Stimulated activated CD4-positive, alpha-beta T cell treated with anti-CD3 and anti-CD28 coated beads, Interleukin-4, amount 100 ng/mL, for 1 hour (primary cell): ENCODE measurements at places on chromosomes 7 and 10.
A peak's percentile ranks its signal among the peaks of the same experiment; 100 is the strongest.

DNA sequence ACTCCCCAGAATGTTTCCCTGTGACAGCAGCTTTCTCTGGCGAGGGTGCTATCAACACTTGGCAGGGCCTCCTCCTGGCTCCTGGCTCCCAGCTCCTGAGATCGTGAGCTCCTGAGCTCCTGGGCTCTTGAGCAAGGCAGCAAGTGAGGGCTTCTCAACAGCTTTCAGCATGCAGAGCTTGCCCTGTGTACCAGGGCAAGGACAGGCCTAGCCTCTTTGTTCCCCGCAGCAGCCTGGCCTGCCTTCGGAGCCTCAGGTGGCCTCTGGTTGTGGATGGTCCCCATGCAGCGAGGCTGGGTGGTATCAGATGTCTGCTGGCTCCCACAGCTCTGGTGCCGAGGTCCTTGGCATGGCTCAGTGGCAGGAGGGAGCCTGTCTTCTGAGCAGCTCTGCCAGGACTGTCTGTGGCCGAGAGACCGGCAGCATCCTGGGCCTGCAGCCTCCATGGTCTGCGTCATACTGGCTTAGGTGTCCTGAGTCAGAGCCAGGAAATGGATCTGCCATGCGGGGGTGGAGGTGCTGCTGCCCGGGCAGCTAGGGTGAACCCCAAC lies 44.2 kb downstream of the ZMIZ1 start:
- no peak for DNase-seq

GRCh38 chr10:84783386-84783785 lies 455.0 kb downstream of the CCSER2 start:
- no peak for DNase-seq

DNA sequence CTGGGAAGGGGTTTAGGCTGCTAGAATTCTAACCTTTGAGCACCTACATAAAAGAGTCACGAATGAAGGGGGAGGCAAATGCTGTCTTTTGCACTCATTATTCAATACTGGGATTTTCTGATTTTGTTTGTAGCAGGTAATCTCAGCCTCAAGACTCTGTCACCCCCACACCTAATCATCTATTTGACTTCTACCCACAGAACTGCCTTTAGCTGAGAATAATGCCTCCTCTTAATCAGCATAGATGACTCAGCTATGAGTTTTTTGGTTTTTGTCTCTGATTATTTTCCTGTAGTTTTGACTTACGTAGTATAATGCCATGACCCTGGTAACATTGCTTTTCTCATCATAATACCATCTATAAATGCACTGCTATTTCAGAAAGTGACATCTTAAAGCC lies 42.7 kb upstream of the CACNB2 start:
- no peak for DNase-seq

DNA sequence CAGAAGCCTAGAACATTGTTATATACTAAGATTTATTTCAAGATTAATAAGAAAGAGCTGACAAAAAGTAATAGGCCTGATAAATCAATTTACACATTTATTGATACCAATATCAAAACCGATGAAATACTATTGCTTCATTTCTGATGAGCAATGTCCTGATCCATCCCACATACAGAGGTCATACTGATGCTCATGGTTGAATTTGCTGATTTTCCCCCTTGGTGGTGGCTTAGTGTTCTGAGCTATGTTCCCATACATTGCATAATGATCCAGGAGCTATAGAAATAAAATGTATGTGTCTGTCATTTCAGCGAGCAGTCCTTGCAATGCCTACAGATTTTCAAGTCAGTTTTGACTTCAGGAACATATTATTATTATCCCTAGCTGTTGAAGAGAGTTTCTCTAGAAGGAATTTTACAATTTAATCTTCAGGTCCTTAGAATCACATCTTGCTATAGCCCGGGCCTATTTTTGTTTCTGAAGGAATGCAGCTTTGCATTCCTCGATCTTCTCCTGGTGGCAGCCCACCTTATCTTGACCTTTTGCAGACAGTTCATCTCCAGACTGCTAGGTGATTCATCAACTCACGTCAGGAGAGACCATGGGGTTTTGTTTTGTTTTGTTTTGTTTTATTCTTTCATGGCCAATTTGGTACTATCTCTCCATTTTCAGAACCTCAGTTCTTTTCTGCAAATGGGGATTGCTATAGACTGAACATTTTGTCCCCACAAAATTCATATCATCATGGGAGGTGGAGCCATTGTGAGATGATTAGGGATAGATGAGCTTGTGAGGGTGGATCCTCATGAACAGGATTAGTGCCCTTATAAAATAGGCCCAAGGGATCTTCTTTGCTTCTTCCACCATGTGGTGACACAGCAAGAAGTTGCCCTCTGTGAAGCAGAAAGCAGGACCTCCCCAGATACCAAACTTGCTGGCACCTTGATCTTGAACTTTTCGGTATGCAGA lies 465.6 kb upstream of the IGFBP3 start:
- DNase-seq: no peak

DNA sequence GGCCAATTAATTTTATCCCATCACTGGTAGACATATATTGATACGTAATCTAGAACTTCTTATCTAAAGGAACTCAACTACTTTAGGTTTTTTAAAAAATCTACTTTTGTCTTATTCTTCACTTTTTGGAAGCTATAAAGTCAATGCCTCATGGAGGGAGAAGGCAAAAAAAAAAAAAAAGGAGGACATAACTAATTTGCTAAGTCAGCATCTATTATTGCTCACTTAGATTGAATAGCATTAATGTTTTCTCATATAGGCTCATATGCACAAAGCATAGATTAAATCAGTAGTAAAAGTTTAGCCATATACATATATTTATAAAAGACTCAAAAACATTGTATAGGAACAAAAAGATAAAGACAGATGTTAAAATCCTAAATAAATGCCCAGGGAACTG lies 179.3 kb upstream of the DGKB start:
- DNase-seq: no peak

- DNase-seq: no peak
These were observed 26.7 kb downstream of the ELAPOR2 start for GRCh38 chr7:87032604-87033339.

DNA sequence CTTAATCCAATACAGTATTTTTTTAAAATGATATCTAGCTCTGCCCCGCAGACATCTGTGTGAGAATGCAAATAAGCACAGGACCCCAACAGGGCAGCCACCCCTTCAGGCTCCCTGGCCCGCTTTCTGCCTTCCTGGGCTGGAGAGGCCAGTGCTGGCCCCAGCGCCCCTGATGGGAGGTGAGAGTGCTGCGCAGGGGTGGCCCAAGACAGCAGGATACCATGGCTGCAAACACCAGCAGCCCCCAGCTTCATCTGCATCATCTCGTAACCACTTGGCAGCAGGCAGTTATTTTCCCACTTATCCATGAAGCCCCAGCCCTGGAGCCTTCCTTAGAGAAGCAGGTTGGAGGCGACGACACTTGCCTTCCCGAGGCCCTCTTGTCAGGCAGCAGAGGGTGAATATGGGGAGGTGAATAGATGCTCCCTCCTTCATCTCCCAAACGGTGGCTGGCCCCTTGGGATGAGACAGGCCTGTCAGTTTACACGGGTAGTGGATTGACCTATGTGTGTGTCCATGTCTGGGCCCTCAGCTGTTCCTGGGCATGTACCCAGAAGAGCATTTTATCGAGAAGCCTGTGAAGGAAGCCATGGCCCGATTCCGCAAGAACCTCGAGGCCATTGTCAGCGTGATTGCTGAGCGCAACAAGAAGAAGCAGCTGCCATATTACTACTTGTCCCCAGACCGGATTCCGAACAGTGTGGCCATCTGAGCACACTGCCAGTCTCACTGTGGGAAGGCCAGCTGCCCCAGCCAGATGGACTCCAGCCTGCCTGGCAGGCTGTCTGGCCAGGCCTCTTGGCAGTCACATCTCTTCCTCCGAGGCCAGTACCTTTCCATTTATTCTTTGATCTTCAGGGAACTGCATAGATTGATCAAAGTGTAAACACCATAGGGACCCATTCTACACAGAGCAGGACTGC lies 71.2 kb downstream of the ALOX5 start:
- no peak for DNase-seq

DNA sequence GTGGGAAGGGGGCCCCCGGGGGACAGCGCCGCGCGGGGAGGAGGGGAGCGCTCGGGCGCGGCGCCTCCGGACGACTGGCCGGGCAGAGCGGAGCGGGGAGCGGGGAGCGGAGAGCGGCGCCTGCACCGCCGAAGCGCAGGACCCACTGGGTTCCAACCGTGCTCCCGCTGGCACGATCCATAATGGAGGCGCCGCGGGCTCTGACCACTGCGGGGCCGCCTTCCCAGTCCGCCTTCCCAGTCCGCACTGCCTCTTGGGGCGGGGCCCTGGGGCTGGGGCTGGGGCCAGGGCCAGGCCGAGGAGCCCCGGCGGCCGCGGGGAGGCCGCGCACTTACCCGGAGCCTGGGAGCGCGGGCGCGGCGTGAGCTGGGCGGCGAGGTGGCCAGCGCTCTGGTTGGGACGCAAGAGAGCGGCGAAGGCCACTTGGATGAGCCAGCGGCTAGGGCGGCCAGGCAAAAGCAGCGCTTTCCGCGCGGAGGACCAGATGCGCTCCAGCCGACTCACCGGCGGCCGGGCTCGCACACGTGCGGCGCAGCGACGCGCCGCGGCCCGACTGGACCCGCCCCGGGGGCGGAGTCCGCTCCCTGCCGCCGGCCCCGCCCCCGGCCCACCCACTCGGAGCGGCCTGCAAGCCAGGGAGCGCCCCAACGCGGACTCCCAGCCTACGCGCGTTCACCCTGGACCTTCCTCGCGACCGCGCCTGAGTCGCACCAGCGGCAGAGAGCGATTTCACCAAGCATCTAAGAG lies at the start of gene PUS7:
Gene PUS7, minus strand, starts transcription at position 555 of the 747 bp plus-strand sequence. CDS start 13,759 bp downstream, outside the sequence.
- peak; percentile 82 for DNase-seq

DNA sequence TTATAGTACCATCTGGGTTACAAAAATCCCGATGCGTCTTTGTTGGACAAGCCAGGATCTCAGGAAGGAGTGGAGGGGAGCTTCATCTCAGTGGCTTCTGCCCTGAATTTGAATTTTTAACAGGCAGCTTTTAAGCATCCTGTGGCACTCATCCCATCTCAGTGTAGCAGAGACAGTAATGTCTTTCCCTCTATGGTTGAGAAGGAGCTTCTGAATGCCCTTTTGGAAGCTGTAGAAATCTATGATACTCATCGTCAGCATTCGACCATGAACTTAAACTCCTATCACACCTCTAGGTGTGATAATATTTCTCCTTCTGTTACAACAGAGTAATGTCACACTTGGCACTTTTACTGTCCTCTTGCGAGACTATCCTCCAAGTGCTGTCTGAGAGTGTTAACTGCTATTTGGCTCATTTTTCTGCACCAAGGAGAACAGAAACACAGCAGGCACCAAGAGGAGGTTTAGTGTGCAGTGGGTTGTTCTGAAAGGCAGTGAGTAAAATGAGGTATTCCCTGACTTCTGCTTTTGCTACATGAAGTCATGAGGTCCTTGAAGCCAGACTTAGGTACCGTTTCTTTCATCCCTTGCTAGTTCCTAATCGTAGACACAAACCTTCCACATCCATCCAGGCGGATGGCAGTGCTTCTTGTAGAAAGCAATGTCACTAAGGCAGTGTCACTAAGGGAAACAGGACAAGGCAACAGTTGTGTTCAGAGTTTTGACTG lies 177.4 kb downstream of the CELF2 start:
- no peak for DNase-seq

DNA sequence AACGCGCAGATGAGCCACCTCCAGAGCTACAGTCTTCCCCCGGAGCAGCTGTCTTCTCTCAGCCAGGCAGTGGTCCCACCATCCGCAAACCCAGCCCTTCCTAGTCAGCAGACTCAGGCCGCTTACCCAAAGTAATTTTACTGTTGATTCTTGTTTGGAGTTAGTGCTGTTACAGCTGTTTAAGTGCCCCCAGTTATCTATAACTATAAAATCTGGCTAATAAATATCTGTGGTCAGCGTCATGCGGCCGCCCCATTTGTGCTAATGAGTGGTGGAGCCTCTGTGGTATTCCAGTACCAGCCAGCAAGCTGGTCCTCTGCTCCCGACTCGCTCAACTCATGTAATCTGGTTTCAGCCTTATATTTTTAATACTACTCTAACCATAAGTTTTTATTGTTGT lies 43.2 kb upstream of the TMEM236 start:
- no peak for DNase-seq

- no peak for DNase-seq
These were observed 206.6 kb downstream of the LSM5 start for GRCh38 chr7:32283546-32283945.

GRCh38 chr7:141737118-141737835 lies 881 bp upstream of the SSBP1 start:
- DNase-seq: no peak

DNA sequence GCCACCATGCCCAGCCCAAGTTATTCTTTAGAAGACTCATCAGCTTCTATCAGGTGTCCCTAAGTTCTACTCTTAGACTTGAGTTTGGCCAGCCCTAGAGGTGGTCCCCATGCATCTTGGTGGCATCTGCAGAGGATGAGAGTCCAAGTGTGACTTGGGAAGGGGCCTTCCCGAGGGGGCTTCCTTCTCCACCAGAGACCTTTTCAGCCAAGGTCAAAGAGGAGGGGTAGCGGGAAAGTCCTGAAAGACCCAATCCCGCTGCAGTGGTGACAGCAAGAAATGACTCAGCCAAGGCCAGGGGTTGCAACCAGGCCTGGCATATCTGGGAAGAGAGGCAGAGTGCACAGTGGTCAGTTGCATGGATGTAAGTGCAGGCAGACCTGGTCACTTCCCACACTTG lies 61.7 kb upstream of the MGMT start:
- DNase-seq: no peak

GRCh38 chr10:30554440-30554825 lies 75.1 kb downstream of the LYZL2 start:
- DNase-seq: no peak
